ENCODE measurements at places on chromosomes 12 and 14.

DNA sequence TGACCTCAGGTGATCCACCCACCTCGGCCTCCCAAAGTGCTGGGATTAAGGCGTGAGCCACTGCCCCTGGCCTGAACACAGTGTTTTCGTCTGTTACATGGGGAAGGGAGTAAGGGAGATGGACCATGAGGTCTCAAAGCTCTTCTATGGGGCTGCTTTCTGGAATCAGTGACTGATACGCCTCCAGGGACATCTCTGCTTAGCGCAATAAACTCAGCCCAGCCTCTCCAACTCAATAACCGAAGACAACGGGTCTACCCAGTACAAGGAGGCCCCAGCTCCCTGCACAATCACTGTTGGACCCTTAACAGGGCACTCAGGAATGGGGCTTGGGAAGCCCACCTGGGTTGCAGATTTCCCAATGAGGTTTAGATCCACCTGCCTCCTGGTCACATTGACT is 42.6 kb upstream of the CHGA start:
- no peak for DNase-seq

DNA sequence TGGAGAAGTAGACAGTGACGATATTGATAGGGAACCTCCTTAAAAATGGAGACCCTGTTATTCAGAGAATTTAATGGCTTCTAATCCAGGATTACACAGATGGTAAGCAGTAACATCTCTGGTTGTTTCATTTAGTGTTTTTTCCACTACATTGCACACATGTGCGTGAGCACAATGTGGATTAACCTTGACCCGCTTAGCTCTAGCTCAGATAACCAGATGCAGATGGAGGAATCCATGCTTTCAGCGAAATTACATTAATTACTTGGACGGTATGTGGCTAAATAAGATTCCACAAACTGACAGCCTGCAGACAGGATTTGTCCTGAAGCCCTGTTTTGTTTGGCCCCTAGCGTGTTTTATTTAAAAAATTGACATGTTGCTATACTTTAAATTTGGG is 378.4 kb downstream of the CCDC91 start:
- DNase-seq, result no peak

- no peak for DNase-seq
These were observed 292.2 kb upstream of the CRY1 start for GRCh38 chr12:107385509-107385908.

DNA sequence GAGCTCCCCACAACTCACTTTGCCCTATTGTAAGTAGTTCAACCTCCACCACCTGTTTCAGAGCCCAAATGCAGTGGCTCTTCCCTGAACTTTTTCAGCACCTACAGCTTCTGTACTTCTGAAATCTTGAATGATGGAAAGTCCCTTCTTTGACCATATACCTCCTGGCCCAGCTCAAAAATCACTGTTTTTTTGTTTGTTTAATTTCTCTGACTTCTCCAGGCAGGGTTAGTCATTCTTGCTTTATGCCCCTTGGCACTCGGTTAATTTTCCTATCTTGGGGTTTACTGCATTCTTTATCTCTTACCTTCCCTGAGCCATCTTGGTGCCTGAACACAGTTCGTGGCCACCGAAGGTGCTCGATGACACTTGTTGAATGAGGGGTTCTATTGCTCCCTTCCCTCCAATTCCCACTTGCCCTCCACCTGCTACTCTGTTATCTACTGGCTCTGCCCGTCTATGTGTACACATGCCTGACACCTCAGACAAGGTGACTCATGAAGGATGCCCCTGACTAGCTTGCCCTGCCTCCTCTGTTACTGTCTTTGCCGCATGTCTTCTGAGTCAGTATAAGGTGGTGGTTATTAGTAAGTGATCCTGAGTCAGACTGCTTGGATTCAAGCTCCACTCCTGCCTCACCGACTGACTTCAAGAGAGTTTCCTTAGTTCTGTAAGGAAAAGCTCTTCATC is 4.4 kb downstream of the AMHR2 start:
- DNase-seq, result peak; percentile 60

- DNase-seq, result no peak
These were observed 690.3 kb downstream of the AACS start for GRCh38 chr12:125755512-125755911.

- DNase-seq, result peak; percentile 88
These were observed 38.3 kb downstream of the ATF7IP start for GRCh38 chr12:14403711-14404196.

DNA sequence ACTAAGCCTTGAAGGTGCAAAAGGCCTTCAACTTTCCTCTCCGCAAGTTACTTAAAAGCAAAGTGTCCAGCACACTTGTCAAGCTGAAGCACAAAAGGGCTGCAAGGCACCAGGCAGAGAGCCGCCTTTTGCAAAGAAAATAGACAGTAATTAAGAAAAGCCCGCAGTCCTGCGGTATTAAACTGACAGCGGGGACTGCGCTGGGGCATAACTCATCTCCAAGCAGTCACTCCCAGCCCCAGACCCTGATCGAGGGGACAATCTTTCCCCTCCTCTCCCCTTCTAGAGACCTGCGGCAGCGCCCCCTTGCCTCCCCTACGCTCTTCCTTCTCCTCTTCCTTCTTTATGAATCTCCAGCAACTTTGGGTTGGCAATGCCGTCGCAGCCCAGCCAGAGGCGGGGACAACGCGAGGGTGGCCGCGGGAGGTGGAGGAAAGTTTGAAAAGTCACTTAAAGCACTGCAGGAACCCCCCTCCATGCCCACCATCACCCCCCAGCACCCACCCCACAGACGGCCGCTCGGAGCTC is 200.9 kb upstream of the CAND1 start:
- DNase-seq, result no peak

DNA sequence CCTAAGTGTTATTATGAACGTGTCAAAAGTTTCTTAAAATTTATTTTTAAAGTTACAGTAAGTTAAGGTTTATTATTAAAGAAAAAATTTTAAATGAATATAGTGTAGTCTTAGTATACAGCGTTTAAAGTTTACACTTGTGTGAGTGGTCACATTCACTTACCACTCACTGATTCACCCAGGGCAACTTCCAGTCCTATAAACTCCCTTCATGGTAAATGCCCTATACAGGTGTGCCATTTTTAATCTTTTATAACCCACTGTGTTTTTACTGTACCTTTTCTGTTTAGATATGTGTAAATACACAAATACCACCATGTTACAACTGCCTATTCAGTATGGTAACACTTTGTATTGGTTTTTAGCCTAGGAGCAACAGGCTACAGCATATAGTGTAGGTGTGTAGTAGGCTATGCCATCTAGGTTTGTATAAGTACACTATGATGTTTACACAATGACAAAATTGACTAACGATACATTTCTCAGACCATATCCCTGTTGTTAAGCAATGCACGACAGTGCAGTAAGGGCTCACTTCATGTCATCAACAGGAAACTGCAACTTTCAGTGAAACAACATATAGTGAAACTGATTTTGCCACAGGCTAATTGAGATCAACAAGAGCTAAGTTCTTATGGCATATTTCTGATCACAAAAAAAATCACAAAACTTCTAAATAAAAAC is 112.0 kb upstream of the TMCC3 start:
- DNase-seq, result no peak

GRCh38 chr14:74049876-74050495 is 30.8 kb downstream of the BBOF1 start:
- DNase-seq, result no peak

GRCh38 chr12:2185751-2186341 is 133.1 kb downstream of the CACNA1C start:
- DNase-seq, result no peak

DNA sequence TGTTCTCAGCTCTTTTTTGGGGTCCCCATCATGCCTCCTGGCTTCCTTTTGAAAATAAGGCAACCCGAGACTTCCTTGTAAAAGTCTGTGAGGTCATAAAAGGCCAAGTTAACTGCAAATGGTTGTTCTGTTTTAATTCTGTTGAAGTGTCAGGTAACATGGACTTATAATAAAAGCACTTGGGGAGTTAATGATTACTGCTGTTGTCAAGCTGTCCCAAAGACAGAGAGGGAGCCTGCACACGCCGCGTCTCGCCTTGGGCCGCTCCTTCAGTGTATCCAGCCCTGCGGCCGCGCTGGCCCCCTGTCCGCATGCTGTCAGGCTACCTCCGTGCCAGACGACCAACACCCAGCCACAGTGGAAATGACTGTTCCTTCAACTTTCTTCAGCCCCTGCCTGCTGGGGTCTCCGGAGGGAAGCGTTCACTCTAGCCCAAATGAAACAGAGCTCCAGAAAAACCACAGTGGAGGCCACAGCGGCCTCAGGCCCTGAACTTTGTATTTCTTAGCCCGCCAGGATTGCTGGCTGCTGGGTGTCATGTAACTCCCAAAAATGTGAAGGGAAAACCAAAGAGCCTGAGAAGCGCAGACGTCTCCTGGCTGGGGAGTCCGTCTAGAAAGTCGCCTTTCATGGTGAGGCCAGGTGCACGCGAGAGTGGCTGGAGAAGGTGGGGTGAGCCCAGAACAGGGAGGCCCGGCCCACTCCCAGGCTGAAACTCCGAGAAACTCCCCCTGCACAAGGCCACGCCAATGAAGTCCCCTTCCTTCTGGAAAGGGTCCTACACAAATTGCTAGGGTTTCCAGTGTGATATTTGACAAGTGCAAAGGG is 189.1 kb downstream of the ZFP36L1 start:
- no peak for DNase-seq

GRCh38 chr12:27456618-27457017 is 10.1 kb downstream of the SMCO2 start:
- no peak for DNase-seq

DNA sequence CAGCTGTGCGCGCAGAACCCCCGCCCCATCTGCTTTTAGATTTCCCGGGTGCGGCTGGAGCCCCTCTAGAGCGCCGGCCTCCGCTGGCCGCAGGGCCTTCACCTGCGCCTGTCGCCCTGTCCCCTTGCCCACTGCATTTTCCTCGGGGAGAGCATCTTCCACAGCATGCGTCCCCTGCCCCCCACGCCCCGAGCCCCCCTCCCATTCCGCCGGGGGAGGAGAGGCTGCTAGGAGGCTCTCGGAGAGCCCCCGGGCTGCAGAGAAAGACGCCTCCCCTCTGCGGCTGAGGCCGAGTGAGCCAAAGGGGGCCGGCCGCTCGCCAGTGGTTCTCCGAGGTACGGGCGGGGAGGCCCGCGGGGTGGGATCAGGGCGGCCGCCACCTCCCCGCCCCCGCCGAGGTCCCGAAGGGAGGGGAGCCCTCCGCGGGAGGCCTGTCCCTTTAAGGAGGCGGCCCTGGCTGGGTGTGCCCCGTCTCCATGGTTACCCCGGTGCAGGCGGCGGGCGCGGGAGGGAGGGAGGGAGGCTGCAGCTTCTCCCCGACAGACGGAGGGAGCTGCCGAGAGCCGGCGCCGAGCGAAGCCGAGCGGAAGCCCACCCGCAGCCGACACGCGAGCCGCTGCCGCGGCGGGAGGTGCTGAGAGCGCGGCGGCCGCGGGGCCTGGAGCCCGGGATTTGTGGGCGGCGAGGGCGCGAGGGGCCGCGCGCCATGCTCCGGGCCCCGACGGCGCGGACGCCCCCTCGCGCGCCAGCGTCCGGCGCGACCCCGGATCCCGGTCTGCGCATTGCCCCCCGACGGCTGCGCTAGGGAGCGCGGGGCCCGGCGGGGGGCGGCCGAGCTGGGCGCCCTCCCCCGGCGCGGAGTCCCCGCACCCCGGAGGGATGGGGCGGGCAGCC is at the start of gene KCNH3:
Gene KCNH3, plus strand, starts transcription at position 521 of the 894 bp plus-strand sequence. CDS start 387 bp downstream, outside the sequence.
- peak; percentile 60 for DNase-seq

DNA sequence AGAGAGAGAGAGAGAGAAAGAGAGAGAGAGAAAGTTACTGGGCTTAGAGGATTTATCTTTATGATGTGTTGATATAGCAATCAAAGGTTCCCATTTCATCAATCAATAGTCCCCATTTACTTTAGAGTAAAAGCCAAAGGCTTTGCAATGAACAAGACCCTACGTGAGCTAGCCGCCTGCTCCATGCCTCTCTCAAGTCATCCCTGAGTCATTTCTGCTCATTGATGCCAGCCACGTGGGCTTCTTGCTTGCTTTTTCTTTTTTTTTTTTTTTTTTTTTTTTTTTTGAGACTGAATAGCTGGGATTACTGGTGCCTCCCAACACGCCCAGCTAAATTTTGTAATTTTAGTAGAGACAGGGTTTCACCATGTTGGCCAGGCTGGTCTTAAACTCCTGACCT is 70.9 kb downstream of the GPR135 start:
- no peak for DNase-seq

DNA sequence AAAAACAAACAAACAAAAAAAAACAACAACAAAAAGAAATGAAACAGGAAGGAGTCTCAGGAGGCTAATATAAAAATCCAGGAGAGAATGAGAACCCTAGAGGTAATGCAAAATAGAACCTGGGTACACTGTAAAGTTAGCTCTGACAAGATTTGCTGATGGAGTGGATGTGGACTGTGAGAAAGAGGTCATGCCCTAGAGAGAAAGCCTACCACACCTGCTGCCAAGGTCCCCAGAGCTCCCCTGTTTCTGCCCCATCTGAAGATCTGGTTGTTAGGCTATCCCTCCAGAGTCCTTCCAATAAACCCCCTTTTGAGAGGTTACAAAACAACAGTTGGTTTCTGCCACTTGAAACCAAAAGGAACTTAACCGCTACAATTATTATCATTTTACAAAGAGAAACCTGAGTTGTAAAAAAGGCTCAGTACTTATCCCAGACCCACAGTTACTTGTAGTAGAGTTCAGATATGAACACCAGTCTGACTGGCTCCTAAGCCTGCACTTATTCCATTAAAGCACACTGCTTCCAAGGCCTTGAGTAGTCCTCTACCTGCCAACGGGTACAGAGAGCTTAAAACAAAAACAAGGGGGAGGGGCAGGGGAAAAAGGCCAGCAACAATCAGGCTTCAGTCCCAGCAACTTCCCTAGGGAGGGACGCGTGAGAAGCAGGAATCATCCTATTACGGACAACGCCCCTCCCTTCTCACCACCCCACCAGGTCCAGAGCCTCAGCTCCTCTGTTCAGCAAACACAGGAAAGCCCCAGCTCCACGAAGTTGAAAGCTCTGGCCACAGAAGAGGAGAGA is 27.7 kb downstream of the PPP1R13B start:
- no peak for DNase-seq

- DNase-seq, result no peak
These were observed 9.1 kb upstream of the SERPINA11 start for GRCh38 chr14:94461526-94462218.

DNA sequence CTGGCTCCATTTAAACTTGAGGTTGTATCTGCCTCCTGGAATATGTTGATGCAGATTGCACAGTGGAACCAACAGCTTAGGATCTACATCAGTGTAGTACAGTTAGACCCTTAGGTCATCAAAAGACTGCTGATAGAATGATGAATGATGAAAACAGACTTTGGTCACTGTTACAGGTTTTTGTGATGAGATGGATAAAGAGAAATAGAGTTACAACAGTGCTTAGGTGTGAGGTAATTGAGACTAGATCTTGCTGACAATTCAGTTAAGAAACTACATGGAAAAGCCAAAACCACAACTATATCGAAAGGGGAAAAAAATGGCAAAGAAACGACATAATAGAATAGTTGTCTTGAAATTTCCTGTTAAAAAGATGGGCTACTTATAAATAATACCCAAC is 145.7 kb upstream of the LMNTD1 start:
- no peak for DNase-seq

DNA sequence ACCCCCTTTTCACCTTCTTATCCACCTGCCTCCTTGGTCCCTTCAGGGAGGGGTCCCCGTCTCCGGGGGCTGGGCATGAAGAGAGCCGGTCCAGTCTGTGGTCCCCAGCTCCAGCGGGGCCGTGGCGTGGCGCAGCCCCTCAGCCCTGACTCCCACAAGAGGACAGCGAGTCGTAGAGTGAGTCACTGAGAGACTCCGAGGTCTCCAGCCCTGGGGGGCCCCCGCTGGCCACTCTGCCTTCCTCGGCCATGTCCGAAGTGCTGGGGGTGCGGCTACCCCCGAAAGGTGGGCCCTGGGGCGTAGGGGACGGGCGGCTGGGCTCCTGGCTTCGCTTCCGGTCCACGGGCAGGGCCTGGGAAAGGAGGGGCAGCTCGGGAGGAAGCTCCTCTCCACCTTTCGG is 36.5 kb downstream of the NCKAP5L start:
- no peak for DNase-seq

Data from SW 1271 (cell line).